NCI-H510A (cell line): ENCODE measurements at places on chromosomes 16 and 17.

DNA sequence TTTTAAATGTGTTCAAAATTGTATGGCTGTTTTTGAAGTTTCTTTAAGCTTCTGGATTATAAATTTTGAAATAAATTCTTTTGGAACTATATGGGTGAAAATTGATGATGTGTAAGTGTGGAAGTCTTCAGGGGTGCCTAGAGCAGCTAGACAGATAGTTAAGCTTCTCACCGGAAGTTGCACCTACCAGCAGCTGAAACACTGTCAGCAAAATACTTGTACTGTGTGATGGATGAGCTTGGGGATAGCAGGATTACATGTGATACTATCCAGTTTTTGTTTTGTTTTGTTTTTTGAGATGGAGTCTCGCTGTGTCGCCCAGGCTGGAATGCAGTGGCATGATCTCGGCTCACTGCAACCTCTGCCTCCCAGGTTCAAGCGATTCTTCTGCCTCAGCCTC lies 19.7 kb downstream of the RBL2 start:
- DNase-seq, result no peak

GRCh38 chr16:85593494-85594221 lies 19.5 kb upstream of the GSE1 start:
- DNase-seq, result no peak

DNA sequence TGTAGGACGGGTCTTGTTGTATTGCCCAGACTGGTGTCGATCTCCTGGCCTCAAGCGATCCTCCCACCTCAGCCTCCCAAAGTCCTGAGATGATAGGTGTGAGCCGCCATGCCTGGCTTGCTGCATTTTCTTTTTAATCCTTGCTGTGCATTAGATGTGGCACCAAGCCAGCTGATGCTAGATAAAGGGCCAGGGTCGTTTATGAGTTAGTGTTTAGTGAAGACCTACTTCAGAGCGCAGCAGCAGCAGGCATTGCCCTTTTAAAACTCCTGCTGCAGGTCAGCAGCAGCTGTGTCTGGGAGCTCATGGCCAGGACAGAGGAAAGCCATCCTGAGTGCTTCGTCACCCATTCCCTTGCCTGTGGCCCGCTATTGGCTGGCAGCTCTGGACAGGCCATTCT lies 237.3 kb downstream of the CCDC182 start:
- peak; percentile 83 for DNase-seq

DNA sequence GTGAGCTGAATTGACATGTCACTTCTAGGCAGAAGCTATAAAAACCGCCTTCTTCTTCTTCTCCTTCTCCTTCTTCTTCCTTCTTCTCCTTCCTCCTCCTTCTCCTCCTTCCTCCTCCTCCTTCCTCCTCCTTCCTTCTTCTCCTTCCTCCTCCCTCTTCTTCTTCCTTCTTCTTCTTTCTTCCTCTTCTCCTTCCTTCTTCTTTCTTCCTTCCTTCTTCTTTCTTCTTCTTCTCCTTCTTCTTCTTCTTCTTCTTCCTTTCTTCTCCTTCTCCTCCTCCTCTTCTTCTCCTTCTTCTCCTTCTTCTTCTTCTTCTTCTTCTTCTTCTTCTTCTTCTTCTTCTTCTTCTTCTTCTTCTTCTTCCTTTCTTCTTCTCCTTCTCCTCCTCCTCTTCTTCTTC lies 4.8 kb upstream of the FBXL19 start:
- no peak for DNase-seq

DNA sequence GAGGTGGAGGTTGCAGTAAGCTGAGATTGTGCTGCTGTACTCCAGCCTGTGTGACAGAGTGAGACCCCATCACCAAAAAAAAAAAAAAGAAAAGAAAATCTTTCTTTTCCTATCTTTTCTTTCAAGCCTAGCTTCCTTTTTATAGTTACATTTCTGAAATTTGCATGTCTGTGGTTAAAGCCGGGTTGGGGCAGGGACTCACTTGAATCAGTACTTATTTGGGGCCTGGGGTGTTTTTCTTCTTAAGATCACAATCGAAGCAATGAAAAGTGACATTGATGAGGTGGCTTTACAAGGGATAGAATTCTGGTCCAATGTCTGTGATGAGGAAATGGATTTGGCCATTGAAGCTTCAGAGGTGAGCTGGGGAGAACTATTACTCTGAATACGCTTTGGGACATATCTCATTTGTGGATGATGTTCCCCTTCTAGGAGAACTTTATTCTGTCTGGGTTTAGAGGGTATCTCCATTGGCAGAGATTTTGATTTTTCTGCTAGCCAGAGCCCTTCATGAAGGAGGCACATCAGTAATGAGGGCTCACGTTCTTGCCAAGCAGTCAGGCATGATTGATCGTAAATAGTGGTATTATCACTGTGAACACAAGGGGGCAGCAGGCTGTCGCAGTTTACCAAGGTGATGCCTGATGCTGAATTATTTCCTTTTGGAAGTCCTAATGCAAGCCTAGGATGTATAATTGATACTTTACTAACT lies 14.3 kb downstream of the KPNB1 start:
- peak; percentile 24 for DNase-seq

DNA sequence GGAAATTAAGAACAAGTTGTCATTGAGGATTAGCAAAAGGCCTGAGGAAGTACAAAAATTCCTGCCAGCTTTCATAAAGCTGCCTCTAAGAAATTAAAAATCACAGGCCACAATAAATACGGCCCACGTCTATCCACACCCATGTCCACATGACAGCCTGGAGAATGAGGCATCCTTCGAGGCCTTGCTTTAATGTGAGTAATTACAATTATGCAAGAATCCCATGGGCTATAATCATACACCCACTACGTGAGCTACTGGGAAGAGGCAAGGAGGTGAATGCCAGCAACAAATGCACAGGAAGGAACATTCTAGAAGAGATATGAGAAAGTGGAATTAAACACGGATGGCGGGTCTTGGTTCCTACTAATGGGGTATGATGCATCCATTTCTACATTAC lies 65.4 kb upstream of the ZFHX3 start:
- DNase-seq, result no peak

DNA sequence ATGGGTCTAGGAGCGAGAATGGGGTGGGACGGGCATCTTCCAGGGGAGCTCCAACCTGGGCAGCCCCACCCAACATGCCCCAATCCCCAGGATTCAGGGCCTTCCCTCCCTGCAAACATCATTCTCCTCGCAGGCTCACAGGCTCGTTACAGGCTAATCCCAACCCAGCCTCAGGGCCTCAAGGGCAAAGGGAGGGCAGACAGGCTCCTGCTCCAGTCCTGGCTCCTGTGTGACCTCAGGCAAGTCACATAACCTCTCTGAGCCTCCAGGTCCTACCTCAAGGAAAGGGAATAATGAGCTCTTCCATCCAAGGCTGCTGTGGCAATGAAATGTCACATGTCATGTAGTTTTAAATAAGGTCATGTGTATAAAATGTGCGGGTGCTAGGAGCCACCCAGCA lies 186.5 kb upstream of the TNRC6C start:
- no peak for DNase-seq
